Vein endothelial cell (primary cell): ENCODE measurements at places on chromosomes 12 and 14. TPM values are rescaled to one million over a fixed set of nuclear protein-coding genes. Genes with fewer than 3 reads are reported as not detected.

The TEX52 gene
- total RNA-seq, result not detected in 2 replicates

The MIP gene
- 0.29 TPM in 1 of 2 replicates, not detected in the other for total RNA-seq

The HOXC12 gene
- total RNA-seq, result not detected in 2 replicates

The RAD9B gene
- total RNA-seq, result 0.19 and 0.33 TPM in 2 replicates

The BCL7A gene
- total RNA-seq, result 9.1 and 9.7 TPM in 2 replicates

The ENDOU gene
- not detected in 2 replicates for total RNA-seq

The CLEC4E gene
- total RNA-seq, result not detected in 2 replicates

The FGD4 gene
- total RNA-seq, result 41.8 and 68.5 TPM in 2 replicates

The DBX2 gene
- total RNA-seq, result not detected in 2 replicates

The CPNE6 gene
- not detected in 2 replicates for total RNA-seq

The LRRC43 gene
- total RNA-seq, result 2.4 and 3.3 TPM in 2 replicates

The KCNC2 gene
- total RNA-seq, result not detected in 2 replicates

The SLC17A8 gene
- not detected in 2 replicates for total RNA-seq

The KRT86 gene
- total RNA-seq, result not detected in 2 replicates

The SERPINA1 gene
- not detected in 2 replicates for total RNA-seq

The JPH4 gene
- not detected in 2 replicates for total RNA-seq

The SIX4 gene
- total RNA-seq, result 4.5 and 6.9 TPM in 2 replicates

The TMEM30B gene
- total RNA-seq, result 0.19 and 0.33 TPM in 2 replicates

The RD3L gene
- not detected in 2 replicates for total RNA-seq

The OR4E2 gene
- total RNA-seq, result not detected in 2 replicates

The CDK4 gene
- total RNA-seq, result 215 and 222 TPM in 2 replicates

The COL2A1 gene
- under 0.01 TPM in 2 replicates for total RNA-seq

The RBM23 gene
- total RNA-seq, result 61.1 and 90.1 TPM in 2 replicates

The CLEC6A gene
- not detected in 2 replicates for total RNA-seq

The CPNE8 gene
- 12.4 and 29.2 TPM in 2 replicates for total RNA-seq
